ENCODE measurements at places on chromosomes 3 and 15.
A peak's percentile ranks its signal among the peaks of the same experiment; 100 is the strongest.

DNA sequence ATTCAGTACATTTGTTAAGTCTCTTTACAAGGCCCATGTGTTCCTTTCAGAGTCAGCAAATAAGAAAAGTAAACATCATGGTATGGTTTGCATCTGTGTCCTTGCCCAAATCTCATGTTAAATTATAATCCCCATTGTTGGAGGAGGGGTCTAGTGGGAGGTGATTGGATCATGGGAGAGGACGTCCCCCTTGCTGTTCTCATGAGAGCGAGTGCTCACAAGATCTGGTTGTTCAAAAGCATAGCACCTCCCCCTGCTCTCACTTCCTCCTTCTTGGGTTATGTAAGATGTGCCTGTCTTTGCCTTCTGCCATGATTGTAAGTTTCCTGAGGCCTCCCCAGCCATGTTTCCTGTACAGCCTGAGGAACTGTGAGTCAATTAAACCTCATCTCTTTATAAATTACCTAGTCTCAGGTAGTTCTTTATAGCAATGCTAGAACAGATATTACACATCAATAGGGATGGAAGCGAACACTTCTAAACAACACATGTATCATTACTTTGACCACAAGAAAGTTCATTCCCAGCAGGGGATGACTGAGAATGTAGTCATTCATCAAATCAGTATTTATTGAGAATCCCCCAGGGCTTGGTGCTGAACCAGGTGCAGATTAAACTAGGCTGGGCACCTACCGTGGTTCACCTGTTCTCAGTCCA lies 4.1 kb downstream of the EFCAB12 start:
- DNase-seq, result no peak

DNA sequence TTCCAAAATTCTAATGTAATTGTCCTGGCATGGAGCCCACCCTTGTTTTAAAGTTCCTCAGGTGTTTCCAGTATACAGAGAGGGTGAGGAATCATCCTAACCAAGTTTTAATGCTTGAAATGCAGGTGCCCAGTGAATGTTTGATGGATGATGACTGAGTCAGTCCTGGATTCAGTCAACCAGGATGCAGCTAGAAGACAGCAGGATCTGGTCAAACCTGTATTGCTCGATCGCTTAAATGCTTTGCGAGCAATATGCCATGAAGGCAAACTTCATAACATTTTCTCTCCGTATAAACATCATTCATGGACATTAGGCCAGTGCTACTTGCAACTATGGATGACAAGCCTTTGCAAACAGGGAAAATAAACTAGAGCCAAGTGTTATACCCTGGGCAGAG lies 591.2 kb downstream of the RSL24D1 start:
- DNase-seq, result no peak

- DNase-seq, result no peak
Observed at GRCh38 chr3:38165722-38166387, 518 bp downstream of the OXSR1 start.

- DNase-seq, result no peak
Observed at GRCh38 chr15:40388941-40389823, 6.7 kb downstream of the KNSTRN start.

- DNase-seq, result no peak
Observed at GRCh38 chr15:36605604-36606263, 26.3 kb downstream of the CDIN1 start.

DNA sequence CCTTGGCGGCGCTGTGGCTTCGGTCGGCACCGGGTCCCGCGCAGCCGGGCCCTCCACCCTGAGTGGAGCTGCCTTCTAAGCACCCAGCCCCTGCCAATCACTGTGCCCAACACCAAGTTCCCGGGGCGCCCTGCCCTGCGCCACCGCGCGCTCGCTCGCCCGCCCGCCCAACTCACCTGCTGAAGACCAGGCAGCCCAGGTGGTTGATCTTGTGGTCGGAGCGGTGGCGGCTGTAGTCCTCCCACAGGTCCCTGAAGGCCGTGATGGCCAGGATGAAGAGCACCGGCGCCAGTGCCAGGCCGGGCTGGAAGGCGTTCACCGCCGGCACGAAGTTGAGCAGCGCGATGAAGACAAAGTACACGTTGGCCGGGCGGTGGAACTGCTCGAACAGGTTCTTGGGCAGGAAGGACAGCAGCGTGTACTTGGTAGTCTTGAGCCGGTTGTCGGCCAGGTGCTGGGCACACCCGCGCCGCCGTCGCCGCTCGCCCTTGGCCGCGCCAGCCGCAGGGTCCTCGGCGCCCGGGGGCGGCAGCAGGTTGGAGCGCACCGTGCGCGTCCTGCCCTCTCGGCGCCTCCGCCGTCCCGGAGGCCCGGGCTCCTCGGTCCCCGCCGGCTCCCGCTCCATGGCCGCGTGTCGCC lies 536 bp downstream of the ATP10A start:
- peak; percentile 77 for DNase-seq
